Cerebellum (tissue), 4 donors: ENCODE measurements at places on chromosomes 6 and 20. TPM values are rescaled to one million over a fixed set of nuclear protein-coding genes. Genes with fewer than 3 reads are reported as not detected.

GRCh38 chr6:19440531-19440930 is 396.6 kb upstream of the ID4 start:
- DNase-seq = no peak

The TNFRSF21 gene
- 31.3 TPM for total RNA-seq

GRCh38 chr6:32883789-32884188 is 29.8 kb downstream of the PSMB9 start:
- no peak for DNase-seq

GRCh38 chr20:32244959-32245358 is 32.5 kb upstream of the KIF3B start:
- DNase-seq = no peak

The TCF21 gene
- total RNA-seq = not detected

DNA sequence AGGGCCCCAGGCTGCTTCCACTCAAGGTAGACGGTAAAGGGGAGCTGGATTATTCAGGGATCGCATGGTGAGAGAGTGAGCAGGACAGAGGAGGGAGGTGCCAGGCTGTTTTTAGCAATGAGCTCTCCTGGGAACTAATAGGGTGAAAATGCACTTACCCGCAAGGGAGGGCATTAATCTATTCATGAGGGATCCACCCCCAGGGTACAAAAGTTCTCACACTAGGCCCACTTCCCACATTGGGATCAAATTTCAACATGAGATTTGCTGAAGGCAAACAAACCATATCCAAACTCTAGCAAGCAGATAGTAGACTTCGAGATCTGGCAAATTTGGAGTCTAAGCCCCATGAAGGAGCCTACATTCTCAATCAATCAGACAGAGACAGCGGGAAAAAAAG is 408.6 kb downstream of the RNF144B start:
- no peak for DNase-seq

DNA sequence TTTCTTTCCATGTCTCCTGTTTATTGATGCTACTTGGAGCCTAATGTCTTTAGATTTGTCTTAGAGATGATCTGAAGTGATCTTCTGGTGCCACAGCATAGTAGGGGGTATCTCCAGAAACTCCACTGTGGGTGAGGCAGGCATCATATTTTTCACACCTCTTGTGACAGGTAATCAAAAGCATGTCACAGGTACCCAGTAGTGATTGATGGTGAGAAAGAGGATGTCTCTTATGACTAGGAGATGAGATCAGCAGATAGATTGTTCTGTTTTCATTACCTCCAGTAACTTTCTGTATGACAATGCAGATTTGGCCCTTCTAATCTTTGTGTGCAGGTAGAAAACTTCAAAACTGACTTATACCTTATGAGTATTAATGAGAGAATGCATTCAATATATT is 13.5 kb downstream of the NCOA7 start:
- DNase-seq = no peak

The PBOV1 gene
- total RNA-seq = not detected

DNA sequence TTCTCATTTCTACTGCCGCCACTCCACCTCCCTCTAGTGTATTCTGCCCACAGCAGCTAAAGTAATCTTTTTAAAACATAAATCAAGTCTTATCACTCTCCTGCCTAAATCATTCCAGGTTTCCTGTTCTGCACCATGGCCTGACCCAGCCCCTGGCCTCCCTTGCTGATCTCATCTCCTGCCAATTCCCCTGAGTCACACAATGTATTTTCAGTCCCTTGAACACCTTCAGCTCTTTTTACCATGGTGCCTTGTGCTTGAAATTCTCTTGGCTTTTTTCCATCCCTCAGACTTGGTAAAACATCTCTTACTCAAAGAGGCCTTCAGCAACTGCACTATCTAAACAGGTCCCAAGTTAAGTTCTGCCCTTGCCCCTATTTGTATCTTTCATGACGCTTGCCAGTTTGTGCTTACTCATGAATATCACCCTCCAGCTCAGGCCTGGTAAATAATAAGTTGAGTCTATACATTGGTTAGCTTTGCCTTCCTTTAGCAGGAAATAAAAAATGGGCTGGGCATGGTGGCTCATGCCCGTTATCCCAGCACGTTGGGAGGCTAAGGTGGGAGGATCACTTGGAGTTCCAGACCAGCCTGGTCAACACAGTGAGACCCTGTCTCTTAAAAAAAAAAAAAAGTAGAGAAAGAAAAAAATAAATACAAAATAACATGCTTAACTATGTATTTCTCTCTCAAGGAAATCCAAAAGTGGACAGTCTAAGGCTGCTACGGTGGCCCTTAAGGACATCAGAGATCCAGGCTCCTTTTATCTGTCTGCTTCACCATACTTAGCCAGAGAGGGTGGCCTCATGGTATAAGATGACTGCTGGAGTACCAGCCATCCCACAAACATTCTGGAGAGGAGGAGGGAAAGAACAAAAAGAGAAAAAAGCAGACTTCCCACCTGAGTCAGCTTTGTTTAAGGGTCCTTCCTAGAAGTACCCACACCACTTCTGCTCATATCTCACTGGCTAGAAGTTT is 62.2 kb downstream of the ARFGEF2 start:
- no peak for DNase-seq

- no peak for DNase-seq
Measured at GRCh38 chr6:46756469-46757213, 9.9 kb downstream of the ANKRD66 start.

DNA sequence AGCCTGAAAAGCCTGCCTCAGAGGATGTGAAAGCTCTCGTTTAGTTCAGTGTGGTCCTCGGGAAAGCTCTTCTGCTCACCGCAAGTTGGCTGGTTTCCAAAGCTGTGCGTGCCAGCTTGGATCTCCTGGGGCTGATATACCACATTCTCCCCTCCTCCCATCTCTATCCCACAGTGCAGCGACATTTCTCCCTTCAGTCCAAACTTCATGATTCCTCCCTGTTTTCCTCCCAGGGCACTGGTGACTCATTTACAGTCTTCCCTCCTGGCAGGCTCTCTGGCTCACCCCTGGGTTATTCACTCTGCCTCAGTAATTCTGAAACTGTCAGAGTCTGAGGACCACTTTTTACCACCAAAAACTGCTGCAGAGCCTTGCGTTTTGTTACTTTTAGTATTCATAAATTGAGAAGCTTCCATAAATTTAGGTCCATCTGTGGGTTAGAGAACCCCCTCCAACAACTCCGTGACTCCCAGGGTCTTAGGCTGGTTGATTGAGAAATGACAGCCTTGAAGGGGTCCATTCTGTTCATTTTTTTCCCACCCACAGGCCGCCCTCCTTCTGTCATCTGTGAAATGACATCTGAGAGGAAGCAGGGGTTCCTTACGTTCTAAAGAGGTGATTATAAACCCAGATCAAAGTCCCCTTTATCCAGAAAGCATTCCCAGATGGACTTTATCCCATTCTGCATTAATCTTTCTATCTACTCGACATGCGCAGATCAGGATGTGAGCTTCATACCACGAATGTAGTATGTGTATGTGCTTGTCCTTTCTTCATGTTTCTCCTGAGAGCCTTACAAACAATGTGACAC is 6.1 kb downstream of the TRIM10 start:
- no peak for DNase-seq

The TMEM63B gene
- total RNA-seq = 32.7 TPM

DNA sequence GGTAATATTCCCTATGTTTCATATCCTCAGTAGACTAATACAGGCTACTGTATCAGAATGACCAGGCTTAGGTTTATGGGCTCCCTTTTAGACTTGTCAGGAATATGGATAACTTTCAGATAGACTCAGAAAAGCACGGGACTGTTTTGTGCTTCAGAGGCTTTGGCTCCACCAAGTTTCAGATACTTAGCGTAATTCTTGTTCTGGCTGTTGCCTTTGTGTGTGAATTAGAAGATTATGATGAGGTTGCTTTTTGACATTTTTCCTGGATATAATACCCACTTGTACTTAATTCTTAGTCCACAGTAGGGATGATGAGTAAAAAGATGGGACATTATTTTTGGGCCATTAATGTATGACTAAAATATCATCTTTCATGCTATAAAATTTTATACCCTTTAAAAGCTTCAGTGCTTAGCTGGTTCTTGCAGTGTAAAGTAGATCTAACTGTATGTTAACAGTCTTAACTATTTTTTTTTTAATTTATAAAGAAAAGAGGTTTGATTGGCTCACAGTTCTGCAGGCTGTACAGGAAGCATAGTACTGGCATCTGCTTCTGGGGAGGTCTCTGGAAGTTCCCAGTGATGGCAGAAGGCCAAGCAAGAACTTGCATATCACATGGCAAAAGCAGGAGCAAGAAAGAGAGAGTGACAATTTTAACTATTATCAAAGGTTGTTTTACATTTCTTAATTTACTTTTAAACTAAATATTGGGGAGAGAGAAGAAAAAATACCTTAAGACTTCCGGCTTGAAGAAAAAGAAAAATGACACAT is 120.7 kb downstream of the ZFAND3 start:
- DNase-seq = no peak

The SPTLC3 gene
- 2.4 TPM for total RNA-seq

The SALL4 gene
- 2.3 TPM for total RNA-seq

The NHLRC1 gene
- 2.8 TPM for total RNA-seq

DNA sequence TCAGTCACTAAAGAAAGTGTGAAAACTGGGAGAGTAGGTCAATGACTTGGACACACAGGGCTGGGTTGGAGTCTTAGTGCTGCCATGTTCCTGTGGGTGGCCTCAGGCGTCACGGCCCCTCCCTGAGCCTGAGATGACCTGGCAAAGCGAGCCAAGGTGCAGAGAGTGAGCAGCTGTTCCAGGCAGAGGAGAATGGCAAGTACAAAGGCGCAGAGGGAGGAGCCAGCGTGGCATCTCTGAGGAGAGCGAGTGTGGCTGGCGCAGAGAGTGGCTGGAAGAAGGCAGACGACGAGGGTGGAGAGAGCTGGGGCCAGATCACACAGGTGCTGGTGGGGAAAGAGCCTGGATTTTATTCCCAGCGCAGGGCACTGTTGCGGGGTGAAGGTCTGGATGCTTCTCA is 20.6 kb upstream of the CHMP4B start:
- no peak for DNase-seq

DNA sequence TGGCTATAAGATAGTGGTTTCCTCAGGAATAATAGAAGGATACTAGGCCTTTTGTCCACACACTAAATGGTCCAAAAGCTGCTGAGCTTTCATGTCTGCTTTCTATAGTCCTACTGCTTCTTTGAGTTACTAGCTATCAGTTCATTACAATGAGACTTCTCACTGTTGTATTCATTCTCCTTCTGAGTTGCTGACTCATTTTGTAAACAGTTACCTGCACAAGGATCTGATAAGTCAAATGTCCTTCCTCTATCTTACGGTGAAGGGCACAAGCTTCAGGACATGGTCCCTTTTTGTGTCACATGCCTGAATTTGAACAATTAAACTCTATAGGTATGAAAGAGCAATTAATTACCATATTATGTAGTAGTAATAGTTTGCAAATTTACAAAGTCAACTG is 90.5 kb downstream of the MAN1A1 start:
- no peak for DNase-seq

DNA sequence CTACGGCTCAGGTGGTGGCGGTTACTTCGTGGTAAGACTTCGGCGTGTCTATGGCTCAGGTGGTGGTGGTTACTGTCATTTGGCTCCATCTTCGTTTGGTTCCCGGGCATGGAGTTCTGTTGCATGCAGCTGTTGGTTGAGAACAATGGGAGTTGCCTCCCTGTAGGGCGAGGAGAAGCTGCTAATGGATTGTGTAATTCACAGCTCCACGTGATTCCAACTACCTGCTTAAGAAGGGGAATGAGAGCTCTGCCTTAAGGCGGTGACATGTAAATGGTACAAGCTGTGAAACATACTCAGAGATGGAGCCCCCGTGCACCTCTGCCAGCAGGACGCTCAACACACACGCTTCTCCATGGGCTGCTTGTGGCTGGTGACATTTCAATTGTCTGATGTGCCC is 12.4 kb upstream of the DACT2 start:
- no peak for DNase-seq

DNA sequence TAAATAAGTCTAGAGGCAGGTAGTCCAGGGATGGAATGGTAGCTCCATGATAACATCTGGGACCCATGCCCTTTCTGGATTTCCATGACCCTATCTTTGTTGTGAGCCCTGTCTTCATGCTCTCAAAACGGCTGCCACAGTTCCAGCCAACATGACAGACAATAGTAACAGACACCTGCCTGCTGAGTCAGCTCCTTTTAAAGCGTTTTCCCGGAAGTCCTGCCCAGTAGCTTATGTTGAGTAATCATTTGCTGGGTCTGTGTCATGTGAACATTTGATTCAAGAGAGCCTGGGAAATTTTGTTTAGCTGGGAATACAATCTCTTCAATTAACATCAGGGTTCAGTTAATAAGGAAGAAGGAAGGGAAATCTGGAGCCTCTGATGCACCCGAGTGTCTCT is 262.2 kb upstream of the SULF2 start:
- no peak for DNase-seq

DNA sequence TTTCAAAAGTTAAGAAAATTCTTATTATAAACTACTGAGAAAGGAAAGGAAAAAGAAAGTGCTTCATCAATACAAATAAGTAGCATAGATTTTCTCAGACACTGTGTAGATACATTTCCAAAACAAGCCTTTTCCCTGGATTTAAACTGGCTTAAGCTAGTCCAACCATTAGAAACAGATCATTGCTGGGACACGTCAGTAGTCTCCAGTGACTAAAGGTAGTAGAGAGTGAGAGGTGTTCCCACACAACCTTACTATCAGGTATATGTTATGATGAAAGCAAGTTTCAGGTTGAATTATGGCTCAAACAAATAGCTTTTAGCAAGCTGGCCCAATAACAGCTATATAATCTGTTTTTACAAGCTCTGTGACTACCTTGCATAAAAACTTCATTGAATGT is 47.3 kb upstream of the SLC2A12 start:
- DNase-seq = no peak

GRCh38 chr6:69696273-69696672 is 100.5 kb downstream of the LMBRD1 start:
- DNase-seq = no peak

GRCh38 chr6:77038807-77039206 is 424.5 kb downstream of the HTR1B start:
- no peak for DNase-seq

The HLA-DOA gene
- total RNA-seq = 1.1 TPM

The HLA-E gene
- 24.1 TPM for total RNA-seq

The MEP1A gene
- total RNA-seq = 0.09 TPM

The NCOA6 gene
- 24.4 TPM for total RNA-seq

DNA sequence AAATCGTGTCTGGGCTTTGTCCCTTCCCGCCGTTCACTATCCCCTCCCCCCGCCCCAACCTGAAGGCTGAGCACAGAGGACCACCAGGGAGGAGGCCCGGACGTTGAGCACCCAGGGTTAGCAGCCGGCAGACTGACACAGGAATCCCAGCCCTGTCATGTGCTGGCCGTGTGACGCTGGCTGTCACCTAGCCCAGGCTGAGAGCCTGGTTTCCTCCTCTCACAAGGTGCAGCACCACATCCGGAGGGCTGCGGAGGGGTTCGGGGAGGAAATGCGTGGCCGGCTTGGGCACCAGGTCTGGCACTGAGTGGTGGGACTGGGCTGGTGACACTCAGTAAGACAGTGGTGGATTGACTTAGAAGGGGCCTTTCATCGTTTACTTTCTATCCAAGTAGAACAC is 4.6 kb upstream of the LSM14B start:
- no peak for DNase-seq

The TREM2 gene
- 6.0 TPM for total RNA-seq

GRCh38 chr6:44663860-44664634 is 276.5 kb downstream of the CDC5L start:
- DNase-seq = no peak
